ENCODE measurements at places on chromosomes 4 and X.

DNA sequence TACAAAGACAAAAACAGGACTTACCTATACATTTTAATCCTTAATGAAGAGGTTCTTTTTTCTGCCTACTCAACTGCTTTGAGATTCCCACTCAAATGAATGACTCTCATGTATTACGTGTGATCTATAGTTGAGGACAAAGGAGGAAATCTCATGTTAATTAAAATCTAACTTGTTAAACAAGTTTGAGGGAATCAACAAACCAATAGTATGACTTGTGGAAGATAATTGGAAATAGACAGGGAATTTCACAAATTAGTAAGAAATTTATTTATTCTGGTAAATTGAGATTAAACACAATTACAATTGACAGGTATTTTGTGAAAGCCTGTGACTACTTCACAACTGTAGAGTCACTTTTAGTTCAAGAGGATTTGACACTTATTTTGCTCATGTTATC lies at the start of gene TMPRSS11D:
TMPRSS11D (minus strand) TSS at position 101 of the 400 bp plus-strand sequence; CDS start at position 32, 69 bp downstream.
- DNase-seq: no peak

DNA sequence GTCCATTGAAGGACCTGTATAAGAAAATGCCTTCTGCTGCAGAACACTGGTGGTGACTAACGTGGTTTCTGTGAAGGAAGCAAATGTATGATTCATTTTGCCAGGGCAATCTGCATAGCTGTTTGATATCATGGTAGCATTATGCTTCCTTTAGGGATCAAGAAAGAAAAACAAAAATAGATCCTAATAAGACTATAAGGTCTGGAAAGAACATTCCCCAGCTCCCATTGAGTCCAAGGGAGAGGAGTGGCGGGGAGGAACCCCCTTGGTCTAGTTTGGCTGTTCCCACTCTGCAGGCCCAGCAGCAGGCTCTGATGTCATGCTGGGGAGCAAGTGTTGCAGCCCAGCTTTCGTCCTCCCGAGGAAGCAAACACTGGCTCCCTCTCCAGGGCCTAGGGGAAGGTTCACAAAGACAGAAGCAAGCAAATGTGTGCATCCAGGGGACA lies 154.5 kb upstream of the GALNT7 start:
- no peak for DNase-seq

- DNase-seq: no peak
Measured at GRCh38 chrX:2629316-2630007, 61.6 kb upstream of the CD99 start.

GRCh38 chr4:39814403-39815185 lies 116.7 kb downstream of the UBE2K start:
- no peak for DNase-seq

GRCh38 chr4:184648054-184648312 lies 1.3 kb downstream of the CASP3 start:
- DNase-seq: no peak

DNA sequence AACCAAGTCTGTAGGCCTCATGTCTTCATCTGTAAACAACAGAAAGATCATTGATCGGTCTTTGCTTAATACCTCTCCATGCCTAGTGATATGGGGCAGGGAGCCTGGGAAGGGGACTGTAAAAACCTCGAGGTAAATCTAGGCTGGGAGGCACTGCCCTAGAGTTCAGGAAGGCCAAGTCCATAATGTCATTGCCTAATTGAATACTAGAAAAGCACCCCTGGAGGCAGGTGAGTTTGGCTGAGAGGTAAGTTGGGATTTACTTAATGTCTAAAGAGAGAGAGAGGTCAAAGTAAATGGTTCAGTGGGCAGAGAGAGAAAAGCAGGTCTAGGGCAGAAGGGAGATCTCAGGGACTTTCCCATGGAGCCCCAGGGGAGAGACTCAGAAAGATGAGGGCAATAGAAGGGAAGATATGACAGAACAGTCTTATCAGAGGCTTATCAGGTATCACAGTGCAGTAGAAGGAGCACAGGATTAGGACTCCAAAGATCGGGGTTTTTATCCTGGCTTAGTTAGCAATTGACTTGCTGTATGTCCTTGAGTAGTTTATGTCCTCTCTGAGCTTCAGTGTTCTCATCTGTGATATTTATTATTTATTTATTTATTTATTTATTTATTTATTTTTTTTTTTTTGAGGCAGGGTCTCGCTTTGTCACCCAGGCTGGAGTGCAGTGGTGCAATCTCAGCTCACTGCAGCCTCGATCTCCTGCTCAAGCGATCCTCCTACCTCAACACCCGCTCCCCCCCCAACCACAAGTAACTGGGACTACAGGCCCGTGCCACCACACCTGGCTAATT lies 85.2 kb downstream of the SLC16A2 start:
- no peak for DNase-seq

All from forelimb muscle (tissue), 1 donor.